ENCODE measurements at places on chromosomes 2 and 18.

- DNase-seq: no peak
Observed at GRCh38 chr2:86290596-86291327, 46.7 kb downstream of the REEP1 start.

DNA sequence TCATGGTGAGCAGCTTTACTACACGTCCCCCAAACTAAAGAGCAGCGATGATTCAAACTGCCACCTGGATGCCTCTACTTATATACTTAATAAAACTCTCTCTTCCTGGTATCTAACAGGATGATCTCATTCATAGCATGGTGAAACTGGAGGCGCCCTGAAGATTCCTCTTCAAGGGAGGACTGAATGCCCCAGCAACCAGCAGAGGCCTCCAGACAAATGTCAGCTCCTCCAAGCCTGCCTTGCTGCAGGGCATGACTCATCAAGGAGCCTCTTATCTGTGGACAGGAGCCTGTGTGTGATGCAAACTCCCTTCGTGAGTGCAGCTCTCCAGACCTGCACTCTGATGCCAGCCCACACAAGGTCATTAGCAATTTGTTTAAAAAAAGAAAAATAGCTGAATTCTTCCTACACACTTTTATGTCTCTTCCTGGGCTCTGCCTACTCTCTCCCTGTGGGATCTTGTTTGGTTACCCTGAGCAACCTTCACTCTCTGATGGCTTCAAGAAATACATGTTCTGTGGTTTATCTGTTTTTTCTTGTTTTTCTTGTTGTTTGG is 30.2 kb downstream of the LONRF2 start:
- no peak for DNase-seq

GRCh38 chr2:74138600-74139323 is 8.9 kb downstream of the BOLA3 start:
- no peak for DNase-seq

GRCh38 chr2:100193291-100193710 is 50.9 kb upstream of the AFF3 start:
- no peak for DNase-seq

DNA sequence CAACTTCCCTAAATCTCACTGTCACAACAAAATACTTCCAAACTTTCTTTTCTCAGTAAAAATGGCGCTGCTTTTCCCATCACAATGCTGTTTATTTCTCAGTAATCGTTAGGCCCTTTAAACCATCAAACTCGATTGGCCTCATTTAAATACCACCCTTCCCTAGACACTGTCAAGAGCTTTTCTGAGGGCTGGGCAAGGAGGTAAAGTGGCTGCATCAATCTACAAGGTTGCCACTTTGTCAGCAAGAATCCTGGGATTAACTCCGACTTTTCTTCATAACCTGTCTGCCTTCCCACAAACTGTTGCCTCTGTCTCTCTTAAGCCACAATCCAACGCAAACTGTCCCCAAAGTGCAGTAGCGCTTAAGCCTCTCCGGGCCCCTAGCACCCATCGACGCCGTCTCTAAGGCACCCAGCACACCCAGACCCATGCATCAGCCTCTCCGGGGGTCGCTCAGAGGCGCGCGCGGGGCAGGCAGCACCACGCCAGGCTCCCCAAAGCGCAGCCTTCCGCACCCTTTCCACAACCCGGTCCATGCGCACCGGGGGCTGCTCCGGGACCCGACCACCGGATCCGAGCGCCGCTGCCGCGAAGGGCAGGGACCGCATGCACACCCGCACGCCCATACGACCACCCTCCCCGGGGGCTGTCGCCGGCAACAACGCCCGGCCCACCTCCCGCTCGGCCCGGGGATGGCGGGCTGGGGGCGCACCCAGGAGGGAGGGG is 683 bp downstream of the MBOAT2 start:
- no peak for DNase-seq

GRCh38 chr2:139669675-139670074 is 889.5 kb upstream of the NXPH2 start:
- no peak for DNase-seq

Measured in fibroblast of gingiva (primary cell).